Fibroblast of villous mesenchyme (primary cell): ENCODE measurements at places on chromosomes 6 and 20. TPM values are rescaled to one million over a fixed set of nuclear protein-coding genes. Genes with fewer than 3 reads are reported as not detected.

GRCh38 chr6:23447731-23448130, 678.3 kb upstream of the NRSN1 start:
- no peak for DNase-seq

The NNAT gene
- 1.3 and 1.6 TPM in 2 replicates for total RNA-seq

GRCh38 chr6:145147559-145147958, 587.8 kb downstream of the EPM2A start:
- no peak for DNase-seq

DNA sequence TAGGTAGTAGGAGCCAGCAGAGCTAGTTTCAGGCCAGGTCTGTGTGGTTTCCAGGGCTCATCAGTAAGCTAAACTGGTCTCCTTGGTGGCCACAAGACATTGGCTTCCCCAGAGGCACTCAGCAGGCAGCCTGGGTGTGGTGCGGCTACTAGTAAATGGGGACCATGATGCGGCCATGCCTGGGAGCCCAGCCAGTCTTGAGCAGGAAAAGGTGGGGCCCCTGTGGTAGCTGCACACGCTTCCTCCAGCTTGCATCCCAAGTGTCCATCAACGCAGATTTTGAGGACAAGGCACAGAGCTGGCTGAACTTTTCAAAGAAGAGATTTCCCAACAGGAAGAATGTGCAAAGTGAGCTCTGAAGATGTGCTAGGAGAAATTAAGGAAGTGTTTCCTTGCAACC, 107.4 kb upstream of the NAA20 start:
- DNase-seq: no peak

The BACH2 gene
- total RNA-seq: under 0.01 and 0.64 TPM in 2 replicates

The FBXO30 gene
- 8.7 and 16.0 TPM in 2 replicates for total RNA-seq

DNA sequence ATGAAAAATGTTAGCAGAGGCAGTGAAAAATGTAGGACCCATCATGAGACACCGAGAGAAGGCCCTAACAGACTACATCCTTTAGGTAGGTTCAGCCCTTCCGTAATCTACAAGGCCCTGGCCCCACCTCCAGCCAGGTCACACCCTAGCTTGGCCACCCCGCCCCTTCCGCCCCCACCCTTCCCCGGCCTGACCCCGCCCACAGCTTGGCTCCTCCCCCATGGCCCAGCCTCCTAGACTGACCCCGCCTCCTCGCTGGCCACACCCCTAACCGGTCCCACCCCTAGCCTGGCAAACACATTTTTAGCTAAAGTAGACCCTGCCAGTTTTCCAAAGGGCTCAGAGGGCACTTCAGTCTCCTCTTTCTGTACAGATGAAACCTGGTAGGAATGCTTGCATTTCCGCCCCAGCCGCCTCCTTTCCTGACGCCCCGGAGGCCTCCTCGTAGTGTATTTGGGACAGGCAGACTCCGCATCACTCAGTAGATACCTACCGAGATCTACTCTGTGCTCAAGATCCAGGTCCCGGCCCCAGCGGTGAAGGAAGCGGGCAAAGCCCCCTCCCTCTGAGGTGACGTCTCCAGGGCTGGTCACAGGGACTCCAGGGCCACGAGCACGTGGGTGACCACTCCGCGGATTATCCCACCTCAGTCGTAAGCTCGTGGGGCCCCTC, 443.5 kb downstream of the PREX1 start:
- no peak for DNase-seq

The FAXC gene
- total RNA-seq: 0.32 and 2.2 TPM in 2 replicates

GRCh38 chr6:135876058-135876457, 24.6 kb downstream of the PDE7B start:
- no peak for DNase-seq

DNA sequence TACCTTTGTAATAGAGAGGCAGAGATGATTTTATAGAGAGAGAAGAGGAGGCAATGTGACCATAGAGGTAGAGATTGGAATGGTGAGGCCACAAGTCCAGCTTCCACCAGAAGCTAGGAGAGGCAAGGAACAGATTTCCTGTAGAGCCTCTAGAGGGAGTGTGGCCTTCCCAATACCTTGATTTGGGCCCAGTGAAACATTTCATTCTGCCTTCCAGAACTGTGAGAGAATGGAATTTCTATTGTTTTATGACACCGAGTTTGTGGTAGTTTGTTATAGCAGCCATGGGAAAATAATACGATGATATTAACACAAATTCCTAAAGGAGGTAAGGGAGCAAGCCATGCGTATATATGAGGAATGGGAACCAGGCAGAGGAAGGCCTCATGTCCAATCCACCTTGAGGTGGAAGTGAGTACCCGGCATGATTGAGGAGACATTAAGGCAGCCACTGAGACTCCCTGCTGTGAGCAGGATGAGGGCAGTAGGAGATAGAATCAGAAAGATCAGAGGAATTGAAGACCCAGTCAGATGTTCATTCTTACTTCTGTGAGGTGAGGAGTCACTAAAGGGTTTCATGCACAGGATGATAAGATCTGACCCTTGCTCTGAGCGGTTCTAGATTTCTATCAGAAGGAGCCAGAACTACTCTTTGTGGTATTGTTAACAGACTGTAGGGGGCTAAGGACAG, 636.3 kb upstream of the IMPG1 start:
- no peak for DNase-seq

DNA sequence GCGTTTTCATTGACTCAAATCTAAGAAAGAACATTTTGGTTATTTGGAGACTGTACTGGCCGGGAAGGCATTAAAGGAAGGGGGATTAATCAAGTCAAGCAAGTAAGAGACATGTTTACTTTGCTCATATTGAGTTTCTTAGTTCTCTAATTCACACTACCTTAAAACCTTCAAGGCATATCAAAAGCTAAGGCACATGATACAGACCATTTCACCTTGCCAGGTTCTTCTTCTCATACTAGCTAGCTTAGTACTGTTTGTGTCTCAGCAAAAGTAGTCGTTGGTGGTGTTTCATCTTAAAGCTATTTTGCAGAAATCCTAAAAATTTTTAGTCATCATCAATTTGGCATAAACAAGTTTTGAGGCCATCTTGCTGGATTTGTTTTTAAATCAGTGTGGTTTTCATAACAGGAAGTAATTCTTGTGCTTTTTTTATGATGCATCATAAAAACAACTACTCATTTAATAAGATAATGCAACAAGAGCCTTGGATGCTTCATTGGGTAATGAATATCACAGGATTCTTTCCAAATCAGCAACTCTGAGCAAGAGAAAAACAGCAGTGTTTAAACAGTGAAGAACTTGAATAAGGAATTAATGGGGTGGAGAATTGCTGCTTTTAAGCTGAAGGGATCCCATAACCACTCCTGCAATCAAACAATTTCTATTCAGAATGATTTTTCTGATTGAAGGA, 425.3 kb downstream of the EPM2A start:
- DNase-seq: peak; percentile 83

- no peak for DNase-seq
Measured at GRCh38 chr6:100305209-100305869, 159.4 kb downstream of the SIM1 start.

DNA sequence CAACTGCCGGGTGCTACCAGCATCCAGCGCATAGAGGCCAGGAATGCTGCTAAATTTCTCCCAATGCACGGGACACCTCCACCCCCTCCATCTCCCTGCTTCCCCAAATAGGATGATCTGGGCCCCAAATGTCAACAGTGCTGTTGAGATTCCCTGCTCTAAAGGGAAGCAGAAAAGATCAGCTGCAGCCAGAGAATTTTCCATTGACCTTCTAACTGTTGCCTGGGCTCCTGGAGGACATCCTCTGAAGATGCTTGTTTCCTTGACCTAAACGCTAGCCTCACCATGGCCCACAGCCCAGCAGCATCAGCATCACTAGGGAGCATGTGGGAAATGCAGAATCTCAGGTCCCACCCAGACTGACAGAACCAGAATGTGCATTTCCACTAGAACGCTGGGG, 161.3 kb downstream of the GMPR start:
- no peak for DNase-seq

The KHDRBS2 gene
- not detected in 2 replicates for total RNA-seq

GRCh38 chr20:34629342-34629741, 47.5 kb downstream of the PIGU start:
- DNase-seq: peak; percentile 66

The ADIG gene
- total RNA-seq: not detected in 2 replicates

DNA sequence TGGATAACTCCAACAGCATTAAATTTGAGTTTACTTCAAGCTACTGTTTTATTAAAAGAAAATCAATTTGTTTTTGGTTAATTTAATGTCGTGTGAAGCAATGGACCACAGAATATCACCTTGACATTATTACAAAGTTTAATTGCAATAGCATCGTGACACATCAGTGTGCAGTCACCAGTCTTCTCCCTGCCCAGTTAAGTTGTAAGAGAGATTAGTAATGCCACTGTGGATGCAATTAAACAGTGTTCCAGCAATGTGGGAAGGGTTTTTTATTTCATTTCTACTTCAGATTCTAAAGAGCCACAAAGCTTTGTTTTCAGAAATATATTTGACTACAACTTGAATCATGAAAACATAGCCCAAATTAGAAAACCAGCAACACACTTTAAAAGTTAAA, 128.7 kb downstream of the SYNE1 start:
- DNase-seq: no peak

The NUP43 gene
- 26.4 and 40.6 TPM in 2 replicates for total RNA-seq

The BTN1A1 gene
- total RNA-seq: not detected in 2 replicates

The ABHD16B gene
- total RNA-seq: not detected in 2 replicates

GRCh38 chr20:16803965-16804792, 56.0 kb downstream of the OTOR start:
- DNase-seq: peak; percentile 58

The RBBP8NL gene
- not detected in 2 replicates for total RNA-seq

The SIM1 gene
- total RNA-seq: not detected in 2 replicates

- DNase-seq: peak; percentile 3
Measured at GRCh38 chr6:86723729-86724128, 213.6 kb upstream of the HTR1E start.

- peak; percentile 58 for DNase-seq
Measured at GRCh38 chr20:49210101-49210756, 9.0 kb upstream of the DDX27 start.

DNA sequence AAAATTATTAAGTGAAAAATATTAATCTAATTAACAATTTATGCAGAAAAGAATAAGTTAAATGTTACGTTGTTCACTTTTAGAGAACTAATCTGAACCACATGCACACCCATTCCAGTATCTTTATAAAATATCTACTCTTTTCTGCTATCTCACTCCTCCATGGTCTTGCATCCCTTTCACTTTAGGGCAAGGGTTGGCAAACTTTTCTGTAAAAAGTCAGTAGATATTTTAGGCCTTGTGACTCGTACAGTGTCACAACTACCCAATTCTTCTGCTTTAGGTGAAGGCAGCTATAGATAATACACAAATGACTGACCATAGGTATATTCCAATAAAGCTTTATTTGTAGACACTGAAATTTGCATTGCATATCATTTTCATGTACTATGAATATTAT, 39.7 kb upstream of the SUPT3H start:
- DNase-seq: no peak

DNA sequence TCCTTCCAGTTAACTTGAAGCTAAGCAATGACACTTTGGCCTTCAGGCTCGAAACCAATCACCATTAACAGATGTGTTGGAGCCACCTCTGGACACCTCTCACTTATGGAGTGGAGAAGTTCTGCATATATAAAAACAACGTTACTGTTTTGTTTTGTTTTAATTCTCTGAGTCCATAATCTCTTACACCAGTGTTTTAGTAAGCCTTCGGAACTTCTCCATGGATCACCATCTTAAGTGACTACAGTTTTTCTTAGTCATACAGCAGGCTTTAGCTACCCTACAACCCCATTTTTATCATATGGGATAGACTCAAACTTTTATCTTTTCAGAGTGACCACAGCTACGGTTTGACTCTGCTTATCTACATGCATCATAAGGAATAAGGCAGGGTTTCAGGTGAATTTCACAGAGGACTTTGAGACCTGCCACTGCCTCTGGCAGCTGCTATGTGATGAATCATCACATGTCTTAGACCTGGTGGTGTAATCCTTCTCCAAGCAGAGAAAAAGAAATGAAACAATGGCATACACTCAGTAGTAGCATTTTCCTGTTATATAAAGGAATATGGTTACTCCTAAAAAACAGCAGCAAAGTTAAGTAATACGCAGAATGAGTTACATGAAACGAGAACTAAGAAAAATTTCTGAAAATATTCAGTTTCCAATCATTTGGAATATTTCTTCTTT, 5.5 kb upstream of the HDDC2 start:
- peak; percentile 36 for DNase-seq

The PCIF1 gene
- 9.1 and 15.8 TPM in 2 replicates for total RNA-seq

The HDGFL1 gene
- total RNA-seq: not detected in 2 replicates

DNA sequence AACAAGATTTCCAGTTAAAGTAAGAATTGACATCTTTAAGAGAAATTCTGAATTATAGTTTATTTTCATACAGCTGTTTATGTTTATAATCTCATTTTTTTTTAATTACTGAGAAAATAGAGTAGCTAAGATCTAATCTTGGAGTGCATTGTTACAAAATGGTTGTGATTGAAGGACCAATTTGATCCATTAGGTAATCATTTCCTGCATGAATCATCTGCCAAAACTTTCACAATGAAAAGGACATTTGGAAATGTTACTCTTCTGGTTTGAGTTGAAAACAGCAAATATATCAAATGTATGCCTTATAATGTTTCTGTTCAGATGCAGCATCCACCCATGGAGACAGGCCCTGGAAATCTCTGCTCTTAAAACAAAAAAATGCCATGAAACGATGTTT, 19.0 kb downstream of the TUBB2A start:
- peak; percentile 40 for DNase-seq

- no peak for DNase-seq
Measured at GRCh38 chr6:136411453-136412354, 122.1 kb upstream of the BCLAF1 start.
